ENCODE measurements at places on chromosomes 3 and 15. TPM values are rescaled to one million over a fixed set of nuclear protein-coding genes. Genes with fewer than 3 reads are reported as not detected.

- H3K27ac ChIP-seq, result no peak overlapping the region
- H3K27me3 ChIP-seq, result no peaks in the 10 kb centered on the region
- H3K4me1 ChIP-seq, result no peaks in the 10 kb centered on the region
- H3K4me3 ChIP-seq, result no peak overlapping the region
- DNase-seq, result no peak
Measured at GRCh38 chr3:188280627-188281026, 126.7 kb downstream of the LPP start.

DNA sequence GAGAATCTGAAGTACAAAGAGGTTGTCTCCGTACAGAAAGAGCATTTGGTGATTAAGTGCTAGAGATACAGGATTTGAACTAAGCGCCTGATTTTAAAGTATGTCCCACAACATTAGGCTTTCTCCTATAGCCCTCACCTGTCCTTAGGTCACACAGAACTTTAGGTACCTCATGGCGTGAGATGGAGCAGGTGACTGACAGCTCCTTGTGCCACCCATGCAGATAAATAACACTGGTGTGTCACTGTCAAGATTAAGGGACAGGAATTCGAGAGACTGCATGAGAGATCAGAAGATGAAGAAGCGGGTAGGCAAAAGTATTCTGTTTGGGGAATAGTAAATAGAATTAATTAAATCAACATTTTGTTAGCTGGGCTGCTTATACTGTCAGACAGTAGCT lies 1.1 kb downstream of the BLM start:
- H3K27me3 ChIP-seq, result no peaks in the 10 kb centered on the region
- peaks cover 24% of the 10 kb centered on the region for H3K4me1 ChIP-seq
- no peaks in the 10 kb centered on the region for H3K36me3 ChIP-seq
- no peak for DNase-seq

DNA sequence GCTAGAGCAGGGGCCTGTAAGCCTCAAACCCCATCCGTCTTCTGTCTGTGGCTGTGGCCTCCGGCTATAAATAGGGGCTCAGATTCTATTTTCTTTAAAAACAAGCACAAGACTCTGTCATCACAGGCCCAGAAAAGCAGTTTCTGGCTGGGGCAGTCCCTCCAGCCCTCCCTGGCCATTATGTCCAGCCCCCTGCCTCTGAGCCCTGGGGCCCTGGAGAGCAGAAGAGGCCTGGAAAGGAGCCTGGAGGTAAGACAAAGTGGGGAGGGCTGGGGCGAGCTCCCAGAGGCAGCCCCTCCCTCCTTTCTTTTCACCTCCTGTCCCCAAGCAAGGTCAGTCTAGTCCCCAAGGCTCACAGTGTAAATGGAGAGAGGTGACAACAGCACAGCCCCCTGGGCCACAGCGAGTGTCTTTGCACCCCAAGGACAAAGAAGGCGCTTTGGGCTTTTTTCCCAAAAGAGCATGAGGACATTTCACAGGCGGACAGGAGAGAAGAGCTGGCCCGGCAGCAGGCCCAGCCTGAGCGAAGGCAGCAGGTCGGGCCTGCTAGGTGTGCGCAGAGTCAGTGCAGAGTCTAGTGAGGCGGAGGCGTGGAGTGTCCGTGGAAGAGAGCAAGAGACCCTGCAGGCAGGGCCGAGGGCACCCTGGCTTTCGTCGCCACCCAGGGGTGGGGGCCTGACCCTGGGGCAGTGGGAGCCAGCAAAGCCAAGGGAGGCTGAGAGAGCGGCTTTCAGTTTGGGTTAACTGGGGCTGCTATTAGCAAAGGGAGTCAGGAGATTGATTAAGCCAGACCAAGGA lies 188.3 kb downstream of the TBC1D2B start:
- H3K4me1 ChIP-seq, result peaks cover 10% of the 10 kb centered on the region
- H3K27ac ChIP-seq, result no peak overlapping the region
- no peaks in the 10 kb centered on the region for H3K36me3 ChIP-seq

- H3K27ac ChIP-seq, result no peak overlapping the region
- no peaks in the 10 kb centered on the region for H3K4me1 ChIP-seq
- no peak for DNase-seq
- H3K4me3 ChIP-seq, result no peak overlapping the region
Measured at GRCh38 chr15:64127521-64128270, 23.8 kb upstream of the SNX22 start.

GRCh38 chr3:7015683-7016440 lies 154.9 kb downstream of the GRM7 start:
- H3K36me3 ChIP-seq, result no peaks in the 10 kb centered on the region
- H3K4me1 ChIP-seq, result no peaks in the 10 kb centered on the region
- DNase-seq, result no peak

- H3K27ac ChIP-seq, result no peak overlapping the region
Measured at GRCh38 chr3:54826251-54826691, 101.6 kb downstream of the LRTM1 start.

- H3K4me1 ChIP-seq, result no peaks in the 10 kb centered on the region
- no peaks in the 10 kb centered on the region for H3K36me3 ChIP-seq
- no peak overlapping the region for H3K4me3 ChIP-seq
- no peaks in the 10 kb centered on the region for H3K27me3 ChIP-seq
Measured at GRCh38 chr15:29681166-29681845, 141.0 kb downstream of the TJP1 start.

DNA sequence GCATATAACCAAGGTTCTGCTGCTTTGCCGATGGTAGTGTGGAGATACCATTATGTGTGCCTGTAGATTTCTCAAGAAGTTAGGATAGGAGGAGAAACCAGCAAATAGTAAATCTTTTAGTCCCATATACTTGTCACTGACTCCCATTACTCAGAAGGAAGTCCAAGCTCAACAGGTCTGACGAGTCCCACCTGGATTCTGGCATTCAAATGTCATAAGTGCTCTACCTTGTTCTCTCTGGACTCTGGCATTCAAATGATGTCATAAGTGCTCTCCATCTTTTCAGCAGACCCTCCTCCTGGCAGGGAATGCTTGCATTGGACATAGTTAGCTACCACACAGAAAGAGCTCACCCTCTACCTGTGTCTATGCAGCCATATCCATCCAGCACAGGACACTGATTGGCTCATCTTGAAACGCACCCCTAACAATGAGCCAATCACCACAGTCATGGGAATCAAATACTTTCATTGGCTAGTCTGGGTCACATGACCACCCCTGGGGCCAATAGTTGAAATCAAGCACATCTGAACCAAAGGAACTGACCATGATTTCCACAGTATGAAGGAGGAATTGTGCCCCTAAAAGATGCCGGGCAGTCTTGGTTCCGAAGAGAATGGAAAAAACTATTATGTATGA lies 205.0 kb upstream of the ADAMTS9 start:
- DNase-seq, result no peak
- H3K27ac ChIP-seq, result no peak overlapping the region
- no peaks in the 10 kb centered on the region for H3K4me1 ChIP-seq
- no peak overlapping the region for H3K4me3 ChIP-seq

GRCh38 chr15:80570553-80570952 lies 124.6 kb upstream of the ABHD17C start:
- no peak overlapping the region for H3K4me3 ChIP-seq
- no peak for DNase-seq
- H3K4me1 ChIP-seq, result no peaks in the 10 kb centered on the region
- no peak overlapping the region for H3K27ac ChIP-seq
- no peaks in the 10 kb centered on the region for H3K36me3 ChIP-seq
- H3K27me3 ChIP-seq, result no peaks in the 10 kb centered on the region

DNA sequence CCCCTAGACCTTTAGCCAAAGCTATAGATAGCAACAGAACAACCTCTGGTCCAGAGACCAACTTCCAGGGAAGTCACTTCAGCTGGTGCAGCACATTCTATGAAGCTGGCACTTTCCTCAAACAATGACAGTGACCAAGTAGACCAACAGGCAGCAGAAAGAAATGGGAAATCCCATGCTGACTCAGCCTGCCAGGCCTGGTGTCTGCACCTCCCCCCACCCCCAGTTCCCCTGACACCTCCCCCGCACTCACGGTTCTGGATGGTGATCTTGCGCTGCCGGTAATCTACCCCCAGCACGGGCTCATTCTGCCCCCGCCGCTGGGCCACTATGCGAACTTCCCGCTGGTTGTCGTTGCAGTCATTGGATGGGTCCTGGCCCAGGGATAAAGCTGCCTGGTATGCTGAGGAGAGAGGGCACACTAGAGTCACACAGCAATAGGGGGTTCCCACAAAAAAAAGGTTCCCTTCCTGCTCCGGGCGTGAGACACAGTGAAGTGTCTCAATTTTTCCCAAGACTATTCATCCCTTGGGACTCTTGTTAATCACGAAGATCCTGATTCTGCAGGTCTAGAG lies 17.0 kb downstream of the ILDR1 start:
- no peak overlapping the region for H3K27ac ChIP-seq
- DNase-seq, result peak; percentile 73
- H3K4me3 ChIP-seq, result peak overlapping the region; percentile 68
- H3K27me3 ChIP-seq, result no peaks in the 10 kb centered on the region
- peaks cover 34% of the 10 kb centered on the region for H3K4me1 ChIP-seq
- no peaks in the 10 kb centered on the region for H3K36me3 ChIP-seq

GRCh38 chr3:105327662-105328337 lies 38.9 kb upstream of the ALCAM start:
- H3K27ac ChIP-seq, result no peak overlapping the region
- peak; percentile 38 for DNase-seq
- peaks cover 16% of the 10 kb centered on the region for H3K4me1 ChIP-seq
- H3K27me3 ChIP-seq, result no peaks in the 10 kb centered on the region
- peak overlapping the region; percentile 6 for H3K4me3 ChIP-seq

GRCh38 chr15:68935400-68935937 lies 5.1 kb downstream of the SPESP1 start:
- no peaks in the 10 kb centered on the region for H3K27me3 ChIP-seq
- no peak overlapping the region for H3K4me3 ChIP-seq
- DNase-seq, result no peak
- no peak overlapping the region for H3K27ac ChIP-seq
- H3K4me1 ChIP-seq, result no peaks in the 10 kb centered on the region

DNA sequence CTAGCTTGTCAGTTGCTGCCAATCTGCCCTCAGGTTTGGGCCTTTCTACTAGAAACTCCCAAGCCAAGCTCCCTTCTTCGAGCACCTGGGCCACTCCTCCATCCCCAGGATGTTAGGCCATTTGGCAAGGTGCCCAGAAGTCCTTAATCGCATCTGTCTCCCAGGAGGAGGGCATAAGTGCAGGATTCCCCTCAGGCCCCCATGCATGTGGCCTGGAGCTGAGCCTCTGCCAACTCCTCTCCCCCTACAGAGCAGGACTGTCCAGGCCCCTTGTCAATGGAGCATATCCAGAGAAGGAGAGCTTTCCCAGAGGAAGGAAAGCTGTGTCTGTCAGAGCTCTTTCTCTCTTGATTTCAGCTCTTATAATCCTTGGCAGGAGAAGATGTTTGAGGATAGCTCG lies 182.6 kb upstream of the ROPN1 start:
- no peaks in the 10 kb centered on the region for H3K27me3 ChIP-seq
- no peaks in the 10 kb centered on the region for H3K36me3 ChIP-seq
- H3K27ac ChIP-seq, result no peak overlapping the region

GRCh38 chr3:24951180-24951579 lies 456.5 kb upstream of the THRB start:
- H3K27ac ChIP-seq, result no peak overlapping the region
- H3K4me1 ChIP-seq, result no peaks in the 10 kb centered on the region
- H3K27me3 ChIP-seq, result no peaks in the 10 kb centered on the region
- H3K36me3 ChIP-seq, result no peaks in the 10 kb centered on the region
- no peak overlapping the region for H3K4me3 ChIP-seq

- DNase-seq, result peak; percentile 66
- H3K4me1 ChIP-seq, result peaks cover 70% of the 10 kb centered on the region
- no peaks in the 10 kb centered on the region for H3K36me3 ChIP-seq
- H3K4me3 ChIP-seq, result peak overlapping the region; percentile 73
- peak overlapping the region; percentile 59 for H3K27ac ChIP-seq
Measured at GRCh38 chr15:90184786-90185704, 16.1 kb upstream of the SEMA4B start.

DNA sequence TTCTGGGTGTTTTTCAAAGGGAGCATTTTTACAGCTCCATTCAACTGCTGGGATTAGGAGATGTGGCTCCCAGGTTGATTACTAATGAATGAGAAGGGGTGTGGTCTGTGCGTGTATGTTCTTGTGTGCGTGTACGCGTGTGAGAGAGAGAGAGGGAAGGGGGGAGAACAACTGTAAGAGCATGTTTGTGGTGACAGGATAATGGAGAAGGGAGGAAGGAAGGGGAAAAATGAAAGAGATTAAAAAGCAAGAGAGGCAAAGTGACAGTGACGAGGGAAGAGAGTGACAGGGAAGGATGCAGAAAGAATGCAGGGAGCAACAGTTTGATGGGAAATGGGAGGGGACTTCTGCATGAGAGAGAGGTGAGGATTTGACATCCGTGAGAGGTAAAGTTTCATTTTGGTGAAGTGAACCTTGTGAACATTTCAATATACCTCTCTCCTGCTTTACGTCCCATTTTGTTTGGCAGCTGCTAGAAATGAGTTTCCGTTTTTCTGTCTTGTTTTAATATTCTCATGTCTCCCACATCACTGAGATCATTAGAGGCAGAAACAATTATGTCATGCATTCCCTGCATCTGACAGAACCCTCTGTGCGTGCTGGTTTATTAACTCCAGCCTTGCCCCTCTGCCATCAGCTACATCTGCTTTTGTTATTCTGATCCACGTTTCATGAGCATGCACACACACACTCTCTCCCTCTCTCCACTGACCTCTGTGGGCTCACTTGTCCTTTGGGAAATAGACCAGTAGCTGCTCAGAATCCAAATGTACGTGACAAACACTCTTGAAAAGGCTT lies 161.6 kb downstream of the GAP43 start:
- no peak overlapping the region for H3K27ac ChIP-seq
- H3K36me3 ChIP-seq, result no peaks in the 10 kb centered on the region
- peaks cover 25% of the 10 kb centered on the region for H3K27me3 ChIP-seq
- DNase-seq, result no peak
- H3K4me1 ChIP-seq, result peaks cover 15% of the 10 kb centered on the region

DNA sequence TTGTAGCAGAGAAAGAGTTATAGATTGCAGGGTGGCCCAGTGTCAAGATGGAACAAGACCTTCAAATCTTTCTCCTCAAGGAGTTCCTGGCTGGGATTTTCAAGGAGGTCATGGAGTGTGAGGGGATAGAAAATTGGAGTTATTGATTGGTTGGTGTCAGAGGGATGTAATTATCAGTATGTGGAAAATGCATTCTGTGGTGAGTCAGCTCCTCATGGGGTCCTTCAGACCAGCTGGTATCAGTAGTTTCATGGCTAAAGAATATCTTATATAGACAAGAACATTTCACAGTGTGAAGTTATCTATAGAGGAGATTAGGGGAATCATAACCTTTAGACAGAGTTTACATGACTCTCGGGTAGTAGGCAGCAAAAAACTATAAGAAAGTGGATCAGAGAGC lies 1114.0 kb upstream of the GBE1 start:
- H3K4me3 ChIP-seq, result no peak overlapping the region
- no peak for DNase-seq
- no peak overlapping the region for H3K27ac ChIP-seq
- H3K36me3 ChIP-seq, result no peaks in the 10 kb centered on the region
- no peaks in the 10 kb centered on the region for H3K4me1 ChIP-seq

- peaks cover 23% of the 10 kb centered on the region for H3K4me1 ChIP-seq
- H3K27ac ChIP-seq, result no peak overlapping the region
- no peak for DNase-seq
- no peaks in the 10 kb centered on the region for H3K36me3 ChIP-seq
- no peaks in the 10 kb centered on the region for H3K27me3 ChIP-seq
Measured at GRCh38 chr15:72155003-72155621, 36.9 kb downstream of the SENP8 start.

- no peaks in the 10 kb centered on the region for H3K4me1 ChIP-seq
- no peaks in the 10 kb centered on the region for H3K27me3 ChIP-seq
- H3K27ac ChIP-seq, result no peak overlapping the region
- no peak overlapping the region for H3K4me3 ChIP-seq
- DNase-seq, result no peak
Measured at GRCh38 chr3:197889204-197889930, 60.6 kb upstream of the RPL35A start.

The MYH15 gene
- polyA plus RNA-seq, result not detected

The LRRK1 gene
- polyA plus RNA-seq, result 1.7 TPM

The ZWILCH gene
- 2.4 TPM for polyA plus RNA-seq

The FBLN2 gene
- polyA plus RNA-seq, result 0.08 TPM

The CACNA1D gene
- polyA plus RNA-seq, result 0.29 TPM

The ARNT2 gene
- not detected for polyA plus RNA-seq

The SLC27A2 gene
- polyA plus RNA-seq, result 0.13 TPM

The LRRN1 gene
- not detected for polyA plus RNA-seq

The ETFA gene
- polyA plus RNA-seq, result 178 TPM

Data from CD14-positive monocyte (primary cell).